Neural progenitor cell (in vitro differentiated cells): ENCODE measurements at places on chromosomes 1 and 21.

DNA sequence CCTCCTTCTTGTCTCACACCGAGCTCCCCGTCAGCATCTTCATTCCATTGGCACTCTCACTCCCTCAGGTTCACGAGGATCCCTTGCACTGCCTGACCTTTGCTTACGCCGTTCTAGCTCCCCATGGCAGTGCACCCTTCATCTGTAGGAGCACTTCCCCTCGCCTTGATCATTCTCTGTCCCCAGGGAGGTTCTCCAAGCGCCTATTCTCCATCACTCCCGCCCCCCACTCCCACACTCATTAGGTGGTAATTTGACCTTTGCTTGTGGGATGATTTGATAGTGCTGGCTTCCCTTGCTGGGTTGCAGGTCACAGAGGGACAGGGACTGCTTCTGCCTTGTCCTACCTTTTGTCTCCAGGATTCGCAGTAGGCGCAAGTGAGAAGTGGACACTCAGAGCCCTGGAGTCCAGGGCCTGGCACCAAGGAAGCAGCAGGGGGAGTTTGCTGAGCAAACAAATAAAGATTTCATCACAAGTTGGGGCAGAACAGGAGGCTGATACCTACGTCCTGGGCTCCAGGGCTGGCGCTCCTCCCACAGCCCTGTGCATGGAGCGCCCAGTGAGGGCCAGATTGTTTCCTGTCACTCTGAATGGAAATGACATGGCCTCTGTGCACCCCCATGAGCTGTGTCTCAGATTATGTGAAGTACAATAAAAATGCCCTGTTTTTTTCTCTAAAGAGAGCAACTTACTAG is 82.0 kb upstream of the RUNX3 start:
- DNase-seq = no peak

- DNase-seq = no peak
These were observed 237.2 kb downstream of the TOMM20 start for GRCh38 chr1:234891427-234891826.

GRCh38 chr1:244231572-244232315 is 180.7 kb downstream of the ZBTB18 start:
- DNase-seq = peak; percentile 38

GRCh38 chr1:11833497-11833896 is 14.1 kb downstream of the NPPA start:
- DNase-seq = no peak

GRCh38 chr1:208002078-208002477 is 91.2 kb upstream of the CD34 start:
- no peak for DNase-seq

DNA sequence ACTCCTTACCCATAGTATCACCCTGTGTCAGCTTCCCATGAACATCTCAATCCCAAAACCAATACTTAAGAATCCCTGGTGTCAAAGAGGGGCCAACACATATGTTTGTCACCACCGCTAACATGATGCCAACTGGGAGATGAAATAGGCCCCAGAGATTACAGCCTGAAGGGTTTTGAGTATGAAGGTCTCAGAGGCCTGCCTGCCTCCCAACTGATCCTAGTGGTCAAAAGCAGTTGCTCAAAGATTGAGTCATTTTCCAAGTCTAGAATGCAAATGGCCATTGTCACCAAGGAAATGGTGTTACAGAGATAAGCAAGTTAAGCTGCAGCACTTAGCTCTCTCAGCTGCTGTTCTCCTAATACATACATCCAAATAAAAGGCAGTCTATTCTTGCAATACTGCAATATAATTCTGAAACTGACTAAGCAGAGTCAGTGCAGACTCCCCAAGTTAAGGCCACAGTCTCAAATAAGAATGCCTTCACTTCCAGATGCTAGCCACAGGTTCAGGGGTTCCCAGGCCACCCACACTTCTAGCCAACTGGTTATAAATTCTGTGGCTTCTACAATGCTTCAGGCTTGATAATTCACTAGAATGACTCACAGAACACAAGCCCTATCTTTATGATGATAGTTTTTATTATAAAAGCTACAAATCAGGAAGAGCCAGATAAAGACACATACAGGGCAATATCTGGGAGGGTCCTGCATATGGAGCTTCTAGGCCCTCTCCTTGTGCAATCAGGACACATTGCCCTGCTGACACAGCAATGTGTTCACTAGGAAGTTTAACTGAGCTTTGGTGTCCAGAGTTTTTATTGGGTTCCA is 18.7 kb downstream of the DUSP10 start:
- DNase-seq = no peak

DNA sequence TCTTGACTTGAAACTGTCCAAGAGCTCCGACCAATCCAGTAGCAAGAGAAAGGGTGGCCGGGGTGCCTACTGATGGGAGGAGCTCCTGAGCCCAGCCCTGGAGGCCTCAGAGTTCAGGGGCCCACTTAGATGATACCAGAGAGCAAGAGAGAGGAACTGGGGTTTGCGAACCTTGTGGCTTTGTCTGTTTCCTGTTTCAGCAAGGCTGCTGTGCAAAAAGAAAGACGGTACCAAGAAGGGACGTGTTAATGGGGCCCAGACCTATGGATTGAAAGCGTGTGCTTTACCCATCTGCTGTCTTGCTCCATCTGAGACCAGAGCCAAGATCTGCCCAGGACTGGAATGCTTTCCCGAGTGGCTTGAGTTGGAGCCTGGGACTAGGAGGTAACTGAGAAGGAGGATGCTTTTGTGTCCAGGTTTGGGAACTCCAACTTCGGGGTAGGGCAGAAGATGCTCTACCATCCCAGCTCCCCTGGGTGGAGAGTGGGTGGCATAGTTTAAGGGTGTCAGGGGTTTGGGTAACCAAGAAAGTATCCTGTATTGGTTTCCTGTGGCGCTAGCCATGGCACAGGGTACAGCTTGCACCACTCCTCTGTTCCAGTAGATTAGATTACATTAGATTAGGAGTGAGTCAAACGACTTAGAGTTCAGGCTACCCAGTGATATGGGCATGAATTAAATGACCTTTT is at the start of gene TRAF3IP3:
Gene TRAF3IP3, plus strand, starts transcription at position 128 of the 689 bp plus-strand sequence. CDS start 3,987 bp downstream, outside the sequence.
- DNase-seq = no peak

- no peak for DNase-seq
These were observed 82.2 kb downstream of the RIPK4 start for GRCh38 chr21:41684381-41685245.

DNA sequence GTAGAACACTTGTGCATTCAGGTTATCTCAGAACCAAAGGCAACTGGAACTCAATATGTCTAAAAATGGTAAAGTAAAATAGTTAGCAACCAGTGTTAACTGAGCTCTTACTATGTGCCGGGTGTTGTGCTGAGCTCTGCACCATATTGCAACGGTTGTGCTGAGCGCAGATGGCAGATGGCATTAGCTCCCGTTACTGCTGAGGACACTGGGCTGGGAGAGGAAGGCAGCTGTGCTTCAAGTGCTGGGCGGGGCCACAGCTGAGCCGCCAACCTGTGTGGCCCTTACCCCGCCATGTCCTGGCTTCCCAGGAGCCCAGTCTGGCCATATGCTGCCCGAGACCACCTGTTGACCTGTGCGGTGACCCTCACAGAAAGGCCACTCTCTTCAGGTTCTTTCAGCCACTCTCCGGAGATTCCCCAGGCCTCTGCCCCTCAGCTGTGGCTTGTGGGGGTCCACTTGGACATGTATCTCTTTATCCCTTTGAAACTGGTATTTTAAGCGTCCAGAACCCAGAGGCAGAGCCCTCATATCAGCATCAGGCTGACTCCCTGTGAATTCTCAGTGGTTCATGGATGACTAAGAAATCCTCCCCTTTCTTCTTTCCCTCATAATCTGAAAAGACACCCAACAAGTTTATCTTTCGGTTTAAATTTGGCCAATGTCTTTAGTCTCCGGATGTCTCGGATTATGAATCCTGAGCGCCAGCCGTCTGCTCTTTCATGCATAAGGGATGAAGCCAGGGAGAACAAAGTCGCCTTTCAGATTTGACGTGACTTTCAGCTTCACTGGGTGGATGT is 26.4 kb downstream of the LDLRAP1 start:
- DNase-seq = no peak

- DNase-seq = peak; percentile 69
These were observed 34.1 kb upstream of the BTG2 start for GRCh38 chr1:203271018-203271743.
